GM12891 (cell line): ENCODE measurements at places on chromosomes 7 and 10.

GRCh38 chr7:38245409-38245977 lies 27.9 kb downstream of the TARP start:
- DNase-seq, result no peak

DNA sequence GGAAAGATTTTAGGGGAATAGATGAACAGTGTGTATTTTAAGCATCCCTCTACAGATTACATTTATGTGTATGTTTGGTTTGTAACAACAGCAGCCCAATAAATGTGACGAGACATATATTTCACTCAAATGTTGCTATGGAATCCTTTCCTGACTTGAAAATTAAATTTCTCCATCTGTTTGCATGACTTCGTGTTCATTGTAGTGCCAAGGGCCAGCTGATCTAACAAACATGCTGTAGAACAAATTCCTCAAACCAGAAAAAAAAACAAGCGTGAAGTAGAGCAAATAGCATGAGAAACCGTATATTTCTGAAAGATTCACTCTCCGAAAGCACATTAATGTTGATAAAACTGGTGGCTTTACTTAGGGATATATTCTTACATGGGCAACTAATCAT lies 87.8 kb downstream of the NRCAM start:
- no peak for DNase-seq

GRCh38 chr10:30705625-30706149 lies 76.1 kb upstream of the LYZL2 start:
- no peak for DNase-seq

GRCh38 chr7:70920876-70921275 lies 211.1 kb upstream of the GALNT17 start:
- DNase-seq, result no peak

DNA sequence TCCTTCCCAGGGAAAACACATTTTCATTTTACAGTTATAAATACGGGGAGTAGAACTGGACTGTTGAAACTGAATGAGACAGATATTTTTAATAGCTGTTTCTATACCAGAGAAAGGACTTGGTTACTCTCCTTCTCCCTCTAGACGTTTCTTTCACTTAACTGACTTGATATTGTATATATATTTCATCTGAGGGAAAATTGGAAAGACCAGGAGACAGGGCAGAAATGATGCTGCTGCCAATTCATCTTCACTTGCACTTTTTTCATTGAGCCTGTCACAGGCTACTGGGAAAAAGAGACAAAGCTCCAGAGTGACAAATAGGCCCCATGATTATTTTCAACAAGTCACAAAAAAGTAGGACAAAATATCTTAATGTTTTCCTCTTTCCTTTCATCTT lies 636.0 kb upstream of the TPK1 start:
- DNase-seq, result no peak

- no peak for DNase-seq
Observed at GRCh38 chr7:44633254-44634186, 27.1 kb downstream of the OGDH start.

DNA sequence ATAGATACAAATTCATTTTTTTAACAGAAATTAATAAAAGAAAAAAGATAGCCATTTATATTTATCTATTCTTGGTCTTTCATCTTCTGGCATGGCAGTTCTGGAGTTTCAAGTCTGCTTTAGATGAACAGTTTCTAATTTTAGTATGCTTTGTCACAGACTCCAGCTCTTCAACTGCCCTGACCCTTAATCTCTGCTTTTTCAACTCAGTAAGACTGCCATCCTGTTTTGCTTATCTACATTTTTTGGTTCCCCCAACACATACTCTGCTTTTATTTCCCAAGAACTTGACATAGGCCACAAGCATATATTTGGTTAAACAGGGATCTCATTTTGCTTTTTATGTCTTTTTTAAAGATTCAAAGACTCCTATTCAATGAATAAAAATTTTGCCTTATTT lies 309.3 kb upstream of the KCND2 start:
- DNase-seq, result no peak

DNA sequence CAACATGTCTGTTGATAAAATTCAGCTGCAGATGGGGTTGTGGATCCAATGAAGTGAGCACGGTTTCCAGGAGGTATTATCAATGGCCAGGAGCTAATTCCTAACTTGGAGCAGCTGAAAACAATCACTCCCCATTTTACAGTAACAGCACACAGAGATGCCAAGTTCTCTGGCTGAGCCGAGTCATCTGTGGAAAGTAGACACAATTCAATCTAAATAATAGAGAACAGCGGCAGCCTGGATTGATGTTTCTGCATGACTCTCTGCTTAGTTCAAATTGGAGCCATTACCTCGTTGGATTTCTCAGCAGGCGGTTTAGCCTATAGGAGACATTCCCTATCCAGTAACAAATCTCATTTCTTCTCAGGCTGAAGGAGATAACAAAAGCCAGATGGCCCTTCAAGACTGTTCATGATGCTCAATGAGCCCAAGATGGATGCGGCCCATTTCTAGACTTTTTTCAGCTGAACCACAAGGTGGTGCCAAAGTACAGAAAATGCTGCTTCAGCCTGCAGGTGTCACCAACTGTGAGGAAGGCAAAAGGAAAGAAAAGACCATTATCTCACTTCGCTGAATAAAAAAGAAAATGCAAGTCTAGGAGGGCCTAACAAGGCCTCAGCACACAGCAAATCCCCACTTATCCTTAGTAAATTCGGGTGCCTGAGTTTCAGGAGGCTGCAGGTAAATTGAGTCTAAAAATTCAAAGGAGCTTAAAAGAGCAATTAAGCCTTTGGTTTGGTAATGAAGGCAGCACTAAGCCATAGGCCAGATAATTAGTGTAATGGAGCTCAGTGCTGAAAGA lies 83.7 kb downstream of the SLC16A9 start:
- DNase-seq, result peak; percentile 43

- DNase-seq, result no peak
Observed at GRCh38 chr10:20593649-20594048, 303.5 kb downstream of the NEBL start.

GRCh38 chr10:1083581-1083980 lies 27.4 kb downstream of the WDR37 start:
- no peak for DNase-seq

DNA sequence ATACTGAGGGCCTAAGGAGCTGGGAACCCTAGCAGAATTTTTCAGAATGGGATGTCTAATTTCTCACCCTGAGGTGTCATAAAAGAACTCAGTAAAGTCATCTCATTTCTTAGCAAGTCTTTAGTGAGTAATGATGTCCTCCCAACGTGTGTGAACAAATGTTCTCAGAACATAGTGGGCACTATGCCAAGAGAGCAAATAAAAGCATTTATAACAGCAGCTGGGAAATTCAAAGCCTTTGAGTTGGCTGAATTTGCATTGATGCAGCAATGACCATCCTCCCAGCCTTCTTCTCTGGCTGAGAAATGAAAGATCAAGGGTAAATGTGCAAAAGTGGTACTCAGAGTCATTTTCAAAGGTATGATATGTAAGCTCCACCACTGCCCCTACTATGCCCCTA lies 109.4 kb downstream of the FAM107B start:
- DNase-seq, result no peak

- DNase-seq, result no peak
Observed at GRCh38 chr7:24756545-24757352, 515 bp downstream of the GSDME start.

DNA sequence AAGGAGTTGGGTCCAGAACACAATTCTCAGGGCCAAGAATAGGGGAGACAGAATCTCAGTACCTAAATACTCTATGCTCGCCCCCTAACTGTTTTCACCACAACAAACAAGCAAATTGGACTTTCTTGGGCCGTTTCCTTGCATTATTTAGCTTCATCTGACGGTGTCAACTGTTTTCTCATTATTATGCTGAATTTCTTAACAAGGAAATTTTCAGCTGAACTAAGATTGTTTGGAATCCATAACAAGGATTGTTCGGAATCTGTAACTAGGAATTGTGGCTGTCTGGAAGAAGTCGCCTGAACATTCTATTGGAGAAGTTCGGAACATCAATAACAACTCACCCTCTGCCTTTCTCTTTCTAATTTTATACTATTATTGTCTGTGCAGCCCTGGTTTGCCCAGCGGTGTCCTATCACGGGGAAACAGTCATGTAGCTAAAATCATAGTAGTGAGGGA lies 15.5 kb upstream of the DLX6 start:
- no peak for DNase-seq

GRCh38 chr7:111424768-111425167 lies 137.5 kb downstream of the IMMP2L start:
- DNase-seq, result no peak

GRCh38 chr7:96953676-96954513 lies 51.5 kb upstream of the DLX6 start:
- no peak for DNase-seq

DNA sequence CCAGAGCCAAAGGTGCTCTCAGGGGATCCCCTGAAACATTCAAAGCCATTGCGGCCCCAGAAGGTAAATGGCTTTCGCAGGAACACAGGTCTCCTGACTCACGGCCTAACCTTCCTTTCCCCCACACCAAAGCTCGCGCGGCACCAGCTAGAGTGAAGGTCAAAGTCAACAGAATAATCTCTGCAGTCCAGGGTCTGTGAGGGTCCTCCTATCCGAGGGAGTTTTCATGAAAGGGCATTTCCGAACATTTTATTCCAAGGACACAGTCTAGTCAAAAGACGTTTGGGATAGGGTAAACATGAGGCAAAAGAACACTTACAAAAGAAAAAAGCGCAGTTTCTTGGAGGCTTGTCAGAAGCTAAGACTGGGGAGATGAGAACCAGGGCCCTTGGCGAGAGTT lies 559 bp upstream of the STEAP2 start:
- no peak for DNase-seq

GRCh38 chr7:16493266-16493665 lies 27.7 kb upstream of the SOSTDC1 start:
- no peak for DNase-seq

- DNase-seq, result no peak
Observed at GRCh38 chr7:90678986-90679385, 82.9 kb downstream of the CDK14 start.

GRCh38 chr10:121974019-121974534 lies 940 bp downstream of the NSMCE4A start:
- no peak for DNase-seq

- no peak for DNase-seq
Observed at GRCh38 chr10:87722716-87723115, 63.0 kb downstream of the PAPSS2 start.

DNA sequence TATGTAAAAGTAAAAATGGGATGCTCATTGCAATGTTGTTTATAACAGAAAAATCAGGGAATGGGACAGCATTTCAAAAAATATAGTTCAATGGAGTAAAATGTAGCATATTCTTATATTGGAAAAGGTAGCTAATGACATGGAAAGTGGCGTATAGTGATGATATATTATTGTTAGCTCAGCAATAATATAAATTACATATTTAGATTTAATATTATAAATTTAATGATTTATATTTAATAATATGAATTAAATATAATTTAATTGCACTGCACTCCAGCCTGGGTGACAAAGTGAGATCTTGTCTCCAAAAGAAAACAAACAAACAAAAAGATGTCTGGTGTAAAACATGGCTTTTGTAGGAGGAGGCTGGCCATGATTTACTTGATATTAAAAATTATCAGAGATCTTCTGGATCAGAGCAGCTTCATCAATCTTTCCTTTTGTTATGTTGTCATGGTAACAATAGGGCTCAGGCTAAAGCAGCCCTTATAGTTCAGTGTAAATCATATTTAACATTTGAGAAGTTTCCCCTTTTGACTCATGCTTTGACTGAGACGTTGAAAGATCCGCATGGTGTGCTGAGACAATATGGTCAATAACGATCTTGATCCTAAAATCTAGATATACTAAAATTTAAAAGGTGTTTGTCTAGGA lies 23.2 kb downstream of the OR6B1 start:
- DNase-seq, result no peak

GRCh38 chr10:7445474-7446185 lies 34.8 kb upstream of the SFMBT2 start:
- no peak for DNase-seq

DNA sequence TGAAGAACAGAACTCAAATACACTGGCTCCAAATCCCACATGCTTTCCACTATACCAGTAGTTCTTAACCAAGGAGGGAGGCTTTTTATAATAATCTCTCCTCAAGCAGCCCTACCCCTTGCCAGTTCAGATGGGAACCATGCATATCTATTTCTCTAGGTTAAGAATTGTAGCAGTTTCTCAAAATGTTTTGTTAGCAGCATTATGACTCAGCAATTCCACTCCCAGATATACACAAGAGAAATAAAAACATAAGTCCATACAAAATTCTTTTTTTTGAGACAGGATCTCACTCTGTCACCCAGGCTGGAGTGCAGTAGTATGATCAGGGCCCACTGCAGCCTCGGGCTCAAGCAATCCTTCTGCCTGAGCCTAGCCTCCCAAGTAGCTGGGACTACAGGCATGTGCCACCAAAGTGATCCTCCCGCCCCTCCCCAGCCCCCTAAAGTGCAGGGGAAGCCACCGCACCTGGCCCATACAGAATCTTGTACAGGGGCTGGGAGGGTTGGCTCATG lies 18.1 kb downstream of the YWHAG start:
- no peak for DNase-seq

DNA sequence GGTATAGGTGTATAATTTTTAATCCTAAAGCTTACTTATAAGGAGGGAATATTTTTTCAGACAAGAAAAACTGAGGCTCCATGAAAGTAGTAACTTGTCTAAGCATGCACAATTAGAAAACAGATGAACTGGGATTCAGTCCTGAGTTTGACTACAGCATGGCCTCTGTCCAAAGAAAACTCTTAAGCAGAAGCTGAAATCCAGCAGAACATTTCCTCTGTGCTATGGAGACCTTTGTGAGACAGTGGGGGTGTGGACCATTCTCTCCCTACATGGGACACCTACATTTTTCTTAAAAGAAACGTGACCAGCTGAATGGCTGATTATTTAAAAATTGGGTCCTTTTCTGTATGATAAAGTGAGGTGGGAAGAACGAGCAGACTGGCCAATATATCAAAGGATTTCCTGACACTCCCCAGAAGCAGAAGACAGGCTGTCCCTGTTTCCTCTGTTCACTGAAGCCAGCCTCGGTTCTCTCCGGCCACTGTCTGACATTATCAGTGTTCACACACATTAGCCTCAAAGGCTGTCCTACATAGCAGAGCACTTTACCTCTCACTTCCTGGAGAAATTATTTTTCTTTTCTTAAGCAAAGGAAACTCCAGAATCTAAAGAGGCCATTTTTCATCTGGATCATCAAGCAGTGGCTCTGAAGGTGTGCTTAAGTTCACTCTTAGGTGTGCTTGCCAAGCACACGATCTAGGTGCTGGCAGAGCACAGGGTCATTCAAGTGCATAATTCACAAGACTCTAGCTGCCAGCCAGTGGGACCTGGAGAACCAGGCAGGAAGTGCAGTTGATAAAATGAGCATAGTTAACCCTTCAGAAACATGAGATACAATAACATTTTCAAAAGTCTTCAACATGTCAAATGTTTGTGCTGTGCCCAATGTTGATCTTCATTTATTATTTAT lies 40.4 kb upstream of the KIAA1217 start:
- DNase-seq, result no peak

DNA sequence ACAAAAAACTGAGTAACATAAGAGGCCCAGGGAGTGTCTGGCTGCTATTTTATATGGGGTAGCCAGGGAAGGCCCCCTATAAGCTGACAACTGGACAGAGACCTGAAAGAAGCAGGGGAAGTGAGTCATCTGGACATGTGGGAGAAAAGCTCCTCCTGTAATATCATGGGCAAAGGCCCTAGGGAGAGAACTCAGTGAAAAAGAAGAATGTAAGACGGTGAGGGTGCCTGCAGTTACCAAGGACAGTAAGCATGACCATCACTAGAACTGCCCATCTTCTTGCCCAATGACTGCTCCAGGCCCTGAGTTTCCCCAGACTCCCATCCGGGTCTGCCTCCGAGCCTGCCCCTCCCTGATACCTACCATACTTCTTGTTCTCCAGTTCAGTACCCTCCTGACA lies 2.3 kb downstream of the ELMO1 start:
- DNase-seq, result no peak
